ENCODE measurements at places on chromosomes 4 and X.

DNA sequence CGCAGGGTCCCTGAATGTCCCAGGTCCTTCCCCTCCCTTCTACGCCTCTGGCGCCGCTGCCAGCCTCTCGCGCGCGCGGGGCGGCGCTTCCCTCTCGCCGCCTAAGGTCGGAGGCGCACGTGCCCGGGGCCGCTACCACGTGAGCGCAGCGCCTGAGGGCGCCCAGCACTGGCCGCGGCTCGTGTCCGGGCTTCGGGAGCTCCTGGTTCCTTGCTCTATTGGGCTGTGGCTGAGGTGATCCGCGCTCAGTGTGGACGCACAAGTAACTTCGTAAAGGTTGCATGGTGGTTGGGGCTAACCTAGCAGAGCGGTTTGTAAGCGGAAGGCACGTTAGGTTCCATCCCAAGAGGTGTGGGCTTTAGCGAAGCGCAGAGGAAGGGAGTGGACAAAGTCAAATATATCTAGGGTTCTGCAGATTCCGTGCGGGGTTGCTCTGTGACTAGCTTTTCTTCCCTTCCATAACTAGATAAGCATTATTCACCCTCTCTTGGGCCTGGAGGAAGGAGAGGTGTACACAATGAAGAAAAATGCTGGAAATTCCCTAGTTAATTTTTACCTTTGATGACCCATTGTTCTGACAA, 1.8 kb downstream of the TLL1 start:
- DNase-seq: no peak
- H3K27ac ChIP-seq: no peak overlapping the region
- H3K27me3 ChIP-seq: peaks cover 58% of the 10 kb centered on the region
- H3K36me3 ChIP-seq: no peaks in the 10 kb centered on the region
- peaks cover 13% of the 10 kb centered on the region for H3K4me1 ChIP-seq

DNA sequence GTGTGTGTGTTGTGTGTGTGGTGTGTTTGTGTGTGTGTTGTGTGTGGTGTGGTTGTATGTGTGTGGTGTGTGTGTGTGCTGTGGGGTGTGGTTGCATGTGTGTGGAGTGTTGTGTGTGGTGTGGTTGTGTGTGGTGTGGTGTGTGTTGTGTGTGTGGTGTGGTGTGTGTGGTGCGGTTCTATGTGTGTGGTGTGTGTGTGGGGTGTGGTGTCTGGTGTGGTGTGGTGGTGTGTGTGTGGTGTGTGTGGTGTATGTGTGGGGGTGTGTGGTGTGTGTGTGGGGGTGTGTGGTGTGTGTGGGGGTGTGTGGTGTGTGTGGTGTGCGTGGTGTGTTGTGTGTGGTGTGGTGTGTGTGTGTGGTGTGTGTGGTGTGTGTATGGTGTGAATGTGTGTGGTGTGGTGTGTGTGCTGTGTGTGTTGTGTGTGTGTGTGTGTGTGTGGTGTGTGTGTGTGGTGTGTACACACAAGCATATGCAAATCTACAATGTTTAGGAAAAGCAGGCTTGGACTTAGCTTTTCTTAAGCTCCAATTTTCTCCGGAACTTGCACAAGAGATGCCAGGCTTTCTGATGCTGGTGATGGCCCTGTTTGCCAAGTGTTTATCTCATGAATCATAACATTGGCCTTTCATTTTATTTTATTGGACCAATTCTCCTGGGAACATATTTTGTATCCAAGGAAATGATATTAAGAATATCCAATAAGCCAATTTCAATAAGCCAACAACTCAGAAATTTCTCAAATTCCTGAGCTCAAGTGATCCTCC, 148.7 kb downstream of the SPATA18 start:
- peaks cover 1% of the 10 kb centered on the region for H3K36me3 ChIP-seq
- H3K4me3 ChIP-seq: no peak overlapping the region
- no peak overlapping the region for H3K27ac ChIP-seq

DNA sequence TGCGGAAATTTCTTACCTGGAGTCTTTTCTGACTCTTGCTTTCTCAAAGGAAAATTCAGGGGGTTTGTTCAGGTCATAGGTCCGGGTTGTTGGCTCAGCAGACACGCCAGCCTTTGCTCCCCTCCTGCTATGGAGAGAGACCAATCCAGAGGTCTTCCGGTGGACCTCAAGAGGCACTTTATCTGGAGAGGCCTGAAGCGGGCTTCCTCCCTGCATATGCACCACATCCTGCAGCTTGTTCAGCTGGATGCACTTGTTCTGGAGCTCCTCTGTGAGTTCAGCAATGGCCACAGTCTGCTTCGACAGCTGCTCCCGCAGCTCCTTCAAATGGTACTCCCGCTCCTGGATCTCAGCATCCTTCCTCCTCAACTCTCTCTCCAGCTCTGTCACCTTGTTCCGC, 10.5 kb downstream of the PRKG2 start:
- no peaks in the 10 kb centered on the region for H3K4me1 ChIP-seq
- no peaks in the 10 kb centered on the region for H3K36me3 ChIP-seq
- no peak overlapping the region for H3K4me3 ChIP-seq
- DNase-seq: no peak
- no peak overlapping the region for H3K27ac ChIP-seq

DNA sequence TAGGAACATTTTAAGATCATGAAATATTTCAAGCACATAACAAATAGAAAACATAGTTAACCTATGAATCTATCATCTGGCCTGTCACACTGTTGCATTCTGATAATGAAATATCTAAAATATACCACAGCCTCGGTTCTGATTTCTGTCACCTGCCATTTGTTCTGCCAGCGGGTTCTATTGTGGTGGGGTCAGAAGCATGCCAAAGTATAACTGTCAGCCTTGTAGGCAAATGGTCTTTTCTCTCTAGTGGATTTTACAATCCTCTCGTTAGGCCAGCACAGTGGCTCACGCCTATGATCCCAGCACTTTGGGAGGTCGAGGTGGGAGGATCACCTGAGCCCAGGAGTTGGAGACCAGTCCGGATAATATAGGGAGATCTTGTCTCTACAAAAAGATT, 47.9 kb downstream of the HTRA3 start:
- H3K36me3 ChIP-seq: no peaks in the 10 kb centered on the region
- H3K27ac ChIP-seq: no peak overlapping the region

DNA sequence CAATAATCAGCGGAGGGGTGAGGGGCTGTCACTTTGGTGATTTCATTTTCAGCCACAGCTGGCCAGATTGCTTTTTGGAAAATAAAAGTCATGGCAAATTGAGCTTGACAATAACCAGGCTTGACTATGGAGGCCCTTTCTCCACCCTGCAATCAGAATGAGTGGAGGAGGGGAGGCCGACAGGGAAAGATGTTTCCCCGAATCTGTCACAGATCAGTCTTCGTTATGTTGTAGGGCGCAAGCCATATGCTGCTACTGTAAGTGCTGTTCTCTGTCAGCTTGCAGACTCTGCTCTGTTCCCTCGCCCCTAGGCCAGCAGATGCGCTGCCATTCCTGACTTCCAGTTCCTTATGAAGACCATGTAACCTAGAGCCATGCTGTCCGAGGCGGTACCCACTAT, 114.1 kb downstream of the MGST2 start:
- H3K4me1 ChIP-seq: no peaks in the 10 kb centered on the region
- no peak overlapping the region for H3K27ac ChIP-seq
- H3K4me3 ChIP-seq: no peak overlapping the region

DNA sequence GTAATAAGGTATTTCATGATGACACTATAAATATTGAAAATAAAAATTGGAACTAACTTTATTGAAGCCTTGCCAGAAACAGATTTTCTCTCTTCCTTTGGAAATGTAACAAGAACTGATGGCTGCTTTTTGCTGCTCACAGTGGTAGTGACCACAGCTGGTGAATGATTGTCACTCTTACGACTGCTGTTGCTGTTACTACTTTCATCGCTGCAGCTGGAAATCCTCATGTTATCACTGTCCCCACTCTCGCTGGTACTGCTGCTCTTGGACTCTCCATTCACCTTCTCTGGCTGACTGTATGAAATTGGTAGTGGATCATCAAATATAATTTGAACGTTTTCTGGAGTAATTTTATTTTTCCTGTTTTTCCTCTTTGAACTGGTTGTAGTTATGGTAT, 28.5 kb upstream of the COX18 start:
- no peak for DNase-seq
- peaks cover 31% of the 10 kb centered on the region for H3K36me3 ChIP-seq
- no peak overlapping the region for H3K4me3 ChIP-seq
- peak overlapping the region; percentile 25 for H3K27ac ChIP-seq
- H3K4me1 ChIP-seq: no peaks in the 10 kb centered on the region

GRCh38 chrX:78199851-78200250, 60.4 kb upstream of the TAF9B start:
- no peak overlapping the region for H3K4me3 ChIP-seq
- H3K27me3 ChIP-seq: no peaks in the 10 kb centered on the region
- DNase-seq: no peak
- no peaks in the 10 kb centered on the region for H3K36me3 ChIP-seq
- H3K27ac ChIP-seq: no peak overlapping the region
- no peaks in the 10 kb centered on the region for H3K4me1 ChIP-seq

DNA sequence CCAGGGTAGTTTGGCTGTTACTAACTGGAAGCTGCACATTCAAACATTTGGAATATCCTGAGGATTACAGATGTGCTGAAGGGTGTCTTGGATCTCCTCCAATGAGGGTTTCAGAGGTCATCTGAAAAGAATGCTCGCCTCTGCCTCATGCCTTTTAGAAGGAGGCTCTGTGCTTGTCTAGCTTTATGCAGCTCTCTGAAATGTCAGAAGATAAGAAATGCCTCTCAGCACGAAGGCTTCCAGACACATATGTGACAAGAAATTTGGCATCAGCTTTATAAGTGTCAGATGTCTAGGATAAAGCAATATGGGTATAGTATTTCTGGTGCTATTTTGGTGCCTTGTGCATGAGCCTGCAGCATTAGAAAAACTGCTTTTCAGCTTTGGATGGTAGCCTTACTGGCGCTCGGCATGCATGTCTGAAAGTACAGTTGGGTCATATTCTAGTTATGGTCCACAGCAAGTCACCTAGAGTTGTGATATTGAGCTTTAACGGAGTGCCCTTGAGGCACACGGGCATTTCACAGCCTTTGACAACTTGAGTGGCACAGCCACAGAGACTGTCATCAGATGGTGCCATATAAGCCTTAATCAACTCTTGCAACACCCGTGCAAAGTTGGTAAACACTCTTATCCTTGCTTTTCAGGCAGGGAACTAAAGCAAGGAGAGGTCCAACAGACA, 70.8 kb upstream of the PGRMC2 start:
- no peak overlapping the region for H3K4me3 ChIP-seq
- H3K4me1 ChIP-seq: no peaks in the 10 kb centered on the region
- no peak overlapping the region for H3K27ac ChIP-seq
- DNase-seq: no peak
- H3K36me3 ChIP-seq: no peaks in the 10 kb centered on the region

GRCh38 chr4:136495076-136495475, 1037.2 kb downstream of the PCDH18 start:
- no peak for DNase-seq
- no peak overlapping the region for H3K27ac ChIP-seq
- H3K36me3 ChIP-seq: no peaks in the 10 kb centered on the region
- no peaks in the 10 kb centered on the region for H3K27me3 ChIP-seq
- H3K4me3 ChIP-seq: no peak overlapping the region

GRCh38 chr4:150583287-150584110, 1.5 kb downstream of the MAB21L2 start:
- DNase-seq: no peak
- H3K27me3 ChIP-seq: no peaks in the 10 kb centered on the region
- peaks cover 60% of the 10 kb centered on the region for H3K36me3 ChIP-seq
- H3K4me1 ChIP-seq: no peaks in the 10 kb centered on the region
- no peak overlapping the region for H3K4me3 ChIP-seq
- no peak overlapping the region for H3K27ac ChIP-seq

GRCh38 chr4:37740546-37740945, 54.4 kb upstream of the RELL1 start:
- no peak overlapping the region for H3K27ac ChIP-seq
- H3K36me3 ChIP-seq: no peaks in the 10 kb centered on the region
- H3K27me3 ChIP-seq: peaks cover 16% of the 10 kb centered on the region
- no peak for DNase-seq

GRCh38 chrX:73131877-73132276, 52.6 kb upstream of the PABPC1L2A start:
- H3K36me3 ChIP-seq: peaks cover 1% of the 10 kb centered on the region
- no peak for DNase-seq
- no peak overlapping the region for H3K4me3 ChIP-seq
- H3K27ac ChIP-seq: no peak overlapping the region
- peaks cover 2% of the 10 kb centered on the region for H3K27me3 ChIP-seq
- no peaks in the 10 kb centered on the region for H3K4me1 ChIP-seq

DNA sequence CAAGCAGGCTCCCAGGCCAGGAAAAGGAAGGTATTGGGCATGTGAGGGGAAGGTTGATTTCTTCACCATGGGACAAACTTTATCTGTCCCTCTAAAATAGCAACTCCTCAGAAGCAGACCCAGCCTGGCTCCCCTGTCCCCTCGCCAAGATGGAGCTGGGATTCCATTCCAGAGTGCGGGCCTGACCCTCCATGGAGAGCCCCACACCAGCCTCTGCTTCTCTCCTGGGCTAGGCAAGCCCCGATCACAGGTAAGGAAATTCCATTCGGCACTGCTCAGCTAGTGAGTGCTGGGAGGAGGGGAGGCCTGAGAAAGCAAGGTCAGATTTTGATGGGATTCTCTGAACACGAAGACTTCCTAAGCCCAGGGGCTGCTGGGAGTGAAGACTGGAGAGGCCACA, 98.4 kb downstream of the EFNB1 start:
- H3K36me3 ChIP-seq: no peaks in the 10 kb centered on the region
- no peak overlapping the region for H3K4me3 ChIP-seq

DNA sequence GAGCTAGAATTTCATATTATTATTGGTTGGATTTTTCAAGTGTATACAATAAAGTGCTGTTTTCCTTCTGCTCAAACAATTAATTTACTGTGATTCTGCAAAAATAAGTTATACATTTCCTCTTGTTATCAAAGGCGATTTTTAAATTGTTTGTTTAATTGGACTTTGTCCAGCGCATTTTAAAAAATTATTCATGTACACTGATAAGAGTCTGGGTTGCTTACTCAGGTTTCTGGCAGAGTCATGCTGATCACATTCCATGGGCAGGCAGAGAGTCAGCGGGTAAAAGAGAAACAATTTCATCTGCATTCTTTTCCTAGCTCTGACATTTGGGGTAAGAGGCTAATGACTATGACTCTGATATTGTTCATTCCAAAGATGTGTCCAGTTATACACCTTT, 8.9 kb downstream of the FAT4 start:
- H3K27ac ChIP-seq: no peak overlapping the region
- H3K27me3 ChIP-seq: peaks cover 3% of the 10 kb centered on the region
- H3K36me3 ChIP-seq: no peaks in the 10 kb centered on the region
- DNase-seq: no peak

DNA sequence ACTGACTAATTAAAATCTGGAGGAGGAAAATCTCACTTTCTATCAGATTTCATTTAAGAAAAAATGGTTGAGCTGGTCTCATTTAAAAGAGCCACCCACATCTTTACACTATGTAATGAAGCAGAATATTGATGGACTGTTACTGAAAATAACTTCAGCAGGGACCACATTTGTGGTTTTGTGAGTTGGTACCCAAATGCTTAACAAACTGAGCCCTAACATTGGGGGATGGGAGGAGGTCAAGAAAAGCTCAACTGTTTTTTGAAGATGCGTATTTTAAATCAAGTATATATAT, 30.1 kb downstream of the HOPX start:
- peaks cover 76% of the 10 kb centered on the region for H3K36me3 ChIP-seq
- H3K27ac ChIP-seq: peak overlapping the region; percentile 91
- H3K4me1 ChIP-seq: peaks cover 80% of the 10 kb centered on the region
- H3K27me3 ChIP-seq: no peaks in the 10 kb centered on the region
- no peak for DNase-seq

Measured in activated CD8-positive, alpha-beta memory T cell treated with anti-CD3 and anti-CD28 coated beads, Interleukin-2, amount 10 ng/mL, durations not matched to agents 7 days and 5 days (primary cell).